ENCODE measurements at places on chromosomes 16 and 17.

DNA sequence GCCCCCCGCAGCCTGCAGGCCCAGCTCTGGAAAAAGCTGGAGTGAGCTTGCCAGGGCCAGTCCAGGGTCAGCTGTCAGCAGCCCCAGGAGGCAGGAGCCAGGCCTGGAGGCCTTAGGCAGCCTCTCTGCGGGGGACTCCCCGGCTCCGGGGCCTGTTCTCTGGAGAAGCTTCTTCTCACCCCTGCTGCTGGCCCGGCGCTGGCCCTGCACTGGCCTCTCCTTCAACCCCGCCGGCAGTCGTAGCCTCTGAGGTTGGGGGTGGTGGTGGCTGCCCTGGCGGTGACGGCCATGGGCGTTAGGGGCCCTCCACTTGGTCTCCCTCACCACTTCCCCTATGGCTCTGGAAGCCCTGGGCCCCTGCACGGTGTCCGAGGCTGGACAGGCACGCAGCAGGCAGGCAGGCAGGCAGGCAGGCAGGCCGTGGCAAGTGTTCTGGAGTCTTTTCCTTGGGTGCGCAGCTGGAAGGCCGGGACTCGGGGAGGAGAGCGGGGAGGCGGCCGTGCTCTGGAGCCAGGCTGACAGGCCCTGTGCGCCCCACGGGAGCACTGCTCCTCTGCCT is 2.1 kb downstream of the FOXF1 start:
- no peak for DNase-seq

GRCh38 chr17:66945147-66945835 is 19.2 kb upstream of the CACNG4 start:
- DNase-seq: no peak

DNA sequence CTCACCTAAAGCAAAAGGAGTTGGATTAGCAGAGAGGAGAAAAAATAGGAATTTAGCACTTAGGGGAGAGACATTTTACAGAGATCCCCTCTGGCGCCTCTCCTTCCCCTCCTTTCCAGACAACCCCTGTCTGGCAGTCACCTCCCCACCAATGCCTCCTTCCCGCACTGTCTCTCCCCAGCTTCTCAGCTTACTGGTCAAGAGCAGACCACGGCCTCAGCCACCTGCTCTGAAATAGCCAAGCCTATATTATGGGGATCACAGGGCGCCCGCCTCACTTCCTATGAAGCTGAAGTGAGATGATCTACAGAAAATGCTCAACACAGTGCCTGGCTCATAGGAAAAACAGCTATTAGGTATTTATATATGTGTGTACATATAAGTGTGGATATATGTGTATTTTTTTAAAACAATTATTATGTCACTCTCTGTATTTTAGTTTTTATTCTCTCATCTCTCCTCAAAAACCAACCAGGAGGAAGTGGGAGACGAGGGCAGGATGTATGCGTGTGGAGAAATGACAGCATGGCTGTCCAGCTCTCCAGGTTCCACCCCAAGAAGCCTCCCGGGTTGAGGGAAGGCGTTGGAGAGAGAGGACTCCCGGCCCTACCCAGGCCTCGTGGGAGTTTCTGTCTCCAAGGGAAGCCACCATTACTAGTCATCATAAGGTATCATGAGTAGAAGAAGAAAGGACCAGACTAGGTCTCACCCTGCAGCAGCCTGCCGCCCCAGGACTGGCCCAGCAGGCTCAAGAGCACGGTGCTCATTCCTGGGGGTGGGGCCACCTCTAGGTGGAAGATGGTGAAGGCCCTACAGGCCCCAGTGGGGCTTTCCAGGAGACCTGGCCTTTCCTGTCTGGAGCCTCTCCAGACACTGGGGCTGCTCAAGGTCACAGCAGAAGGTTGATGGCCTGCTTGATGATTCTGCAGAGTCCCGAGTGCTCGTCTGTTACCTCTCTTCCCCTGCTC is 27.2 kb downstream of the MAP3K14 start:
- DNase-seq: no peak

- DNase-seq: no peak
Measured at GRCh38 chr17:28972437-28972836, 21.1 kb upstream of the PHF12 start.

GRCh38 chr16:48384520-48385252 is 527 bp downstream of the SIAH1 start:
- peak; percentile 55 for DNase-seq

DNA sequence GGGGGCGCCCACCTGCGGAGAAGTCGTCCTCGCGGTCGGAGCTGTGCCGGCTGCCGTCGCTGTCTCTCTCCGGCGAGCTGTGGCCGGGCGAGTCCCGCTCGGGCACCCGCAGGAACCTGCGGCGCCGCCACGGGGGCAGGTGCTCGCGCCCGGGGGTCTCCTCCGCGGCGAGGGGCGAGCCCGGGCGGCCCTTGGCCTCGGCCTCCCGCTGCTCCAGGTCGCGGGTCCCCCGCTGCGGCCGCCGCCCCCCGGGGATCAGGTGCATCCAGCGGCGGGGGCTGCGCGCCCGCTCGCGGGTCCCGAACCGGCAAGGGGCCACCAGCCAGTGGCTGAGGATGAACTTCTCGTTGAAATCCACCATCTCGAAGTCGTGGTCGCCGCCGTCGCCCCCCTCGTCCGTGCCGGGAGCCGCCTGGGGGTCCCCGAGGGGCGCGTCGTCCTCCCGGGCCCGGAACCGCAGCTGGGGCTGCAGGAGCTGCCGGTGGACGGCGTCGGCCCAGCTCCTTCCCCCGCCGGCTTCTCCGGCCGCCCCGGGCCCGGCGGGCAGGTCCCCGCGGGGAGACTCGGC is 41.4 kb upstream of the BHLHA9 start:
- DNase-seq: no peak

- DNase-seq: no peak
Measured at GRCh38 chr17:65627891-65628643, 66.6 kb upstream of the AXIN2 start.

DNA sequence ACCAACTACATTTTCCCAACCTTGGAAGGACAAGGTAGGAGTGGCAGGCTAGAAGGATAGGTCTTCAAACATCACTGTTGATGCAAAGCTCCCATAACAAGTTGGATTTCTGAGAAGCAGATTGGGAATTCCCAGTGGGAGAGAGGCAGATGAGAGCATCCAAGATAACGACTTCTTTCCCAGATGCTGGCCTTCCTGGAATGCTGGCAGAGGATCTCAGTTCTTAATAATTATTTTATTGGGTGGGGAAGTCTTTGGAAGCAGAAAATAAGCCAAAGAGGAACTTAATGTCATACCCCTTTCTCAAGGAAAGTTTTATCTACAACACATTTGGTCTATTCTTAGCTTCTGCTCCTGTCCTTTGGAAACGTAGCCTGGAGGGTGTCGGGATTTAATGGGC is 64.5 kb downstream of the MPRIP start:
- no peak for DNase-seq

GRCh38 chr16:66490774-66491715 is 58.9 kb downstream of the TK2 start:
- no peak for DNase-seq

DNA sequence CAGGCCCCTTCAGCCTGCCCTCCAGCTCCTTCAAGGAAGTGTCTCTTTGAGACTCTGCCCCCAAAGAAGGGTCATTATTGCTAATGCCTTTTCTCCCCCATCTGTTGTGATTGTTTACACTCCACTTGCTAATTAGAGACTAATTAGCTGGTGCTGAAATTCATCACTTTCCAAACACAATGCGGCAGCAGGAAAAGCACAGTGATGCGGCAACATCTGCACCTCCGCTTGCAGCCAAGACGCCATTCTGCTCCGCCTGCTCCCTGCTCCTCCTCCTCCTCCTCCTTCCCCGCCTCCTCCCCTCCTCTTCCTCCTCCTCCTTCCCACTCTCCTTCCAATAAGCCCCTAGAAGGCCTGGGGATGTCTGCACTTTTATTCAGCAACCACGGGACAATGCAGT is 110.5 kb downstream of the SDK2 start:
- no peak for DNase-seq

GRCh38 chr16:75235721-75236193 is 15.7 kb downstream of the BCAR1 start:
- no peak for DNase-seq

- no peak for DNase-seq
Measured at GRCh38 chr16:56824331-56824730, 40.7 kb upstream of the SLC12A3 start.
